CD4-positive, alpha-beta T cell (primary cell): ENCODE measurements at places on chromosomes 11 and 22.
A peak's percentile ranks its signal among the peaks of the same experiment; 100 is the strongest.

GRCh38 chr22:48299801-48300200, 1527.9 kb downstream of the BRD1 start:
- DNase-seq = no peak

GRCh38 chr11:406796-407650, 7.8 kb downstream of the SIGIRR start:
- peak; percentile 85 for DNase-seq

DNA sequence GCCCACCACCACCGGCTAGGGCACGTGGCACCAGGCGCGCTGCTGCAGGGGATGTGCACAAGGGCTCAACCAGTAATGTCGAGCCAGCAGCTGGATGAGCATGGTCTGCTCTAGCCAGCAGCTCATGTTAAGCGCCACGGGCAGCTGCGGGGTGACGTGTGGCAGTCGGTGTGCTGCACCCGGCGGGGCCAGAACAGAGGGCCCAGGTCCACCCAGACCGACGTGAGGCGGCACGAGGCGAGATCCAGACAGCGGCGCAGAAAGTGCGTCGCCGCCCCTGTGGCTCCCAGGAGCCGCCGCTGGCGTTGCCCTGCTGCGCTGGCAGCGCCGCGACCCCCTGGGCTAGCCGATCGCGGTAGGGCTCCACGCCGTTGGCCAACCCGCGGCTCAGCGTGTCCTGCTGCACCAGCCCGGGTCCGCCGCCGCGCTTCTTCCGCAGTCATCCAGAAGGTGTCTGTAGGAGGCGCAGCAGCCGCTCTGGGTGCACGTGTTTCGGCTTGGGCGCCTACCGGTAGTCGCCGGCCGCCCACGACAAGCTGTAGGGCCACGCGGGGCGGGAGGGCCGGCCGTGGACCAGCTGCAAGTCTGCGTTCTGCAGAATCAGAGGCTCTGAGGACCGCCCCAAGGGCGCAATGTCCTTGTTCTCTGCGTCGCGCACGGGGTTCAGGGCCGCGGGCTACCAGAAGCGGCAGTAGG, 4.6 kb upstream of the GALR3 start:
- DNase-seq = peak; percentile 74

GRCh38 chr11:71962428-71963038, 33.7 kb downstream of the RNF121 start:
- no peak for DNase-seq

DNA sequence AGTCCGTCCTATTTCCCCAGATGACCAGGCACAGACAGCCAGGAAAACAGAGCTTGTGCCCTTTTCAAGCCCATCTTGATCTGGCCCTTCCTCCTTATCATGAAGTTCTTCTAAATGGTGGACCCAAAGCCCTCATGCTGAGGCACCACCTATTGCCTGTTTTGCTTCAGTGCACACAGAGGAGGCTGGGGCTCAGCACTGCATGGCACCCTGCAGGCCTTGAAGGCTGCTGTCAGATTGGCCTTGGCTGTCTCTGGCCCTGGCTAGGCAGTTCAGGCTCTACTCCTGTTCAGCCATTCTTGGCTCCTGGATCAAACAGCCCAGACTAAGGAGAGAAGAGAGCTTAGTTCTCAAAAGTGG, 49.2 kb downstream of the OTOG start:
- no peak for DNase-seq

GRCh38 chr11:34570584-34570983, 50.3 kb upstream of the EHF start:
- DNase-seq = no peak

DNA sequence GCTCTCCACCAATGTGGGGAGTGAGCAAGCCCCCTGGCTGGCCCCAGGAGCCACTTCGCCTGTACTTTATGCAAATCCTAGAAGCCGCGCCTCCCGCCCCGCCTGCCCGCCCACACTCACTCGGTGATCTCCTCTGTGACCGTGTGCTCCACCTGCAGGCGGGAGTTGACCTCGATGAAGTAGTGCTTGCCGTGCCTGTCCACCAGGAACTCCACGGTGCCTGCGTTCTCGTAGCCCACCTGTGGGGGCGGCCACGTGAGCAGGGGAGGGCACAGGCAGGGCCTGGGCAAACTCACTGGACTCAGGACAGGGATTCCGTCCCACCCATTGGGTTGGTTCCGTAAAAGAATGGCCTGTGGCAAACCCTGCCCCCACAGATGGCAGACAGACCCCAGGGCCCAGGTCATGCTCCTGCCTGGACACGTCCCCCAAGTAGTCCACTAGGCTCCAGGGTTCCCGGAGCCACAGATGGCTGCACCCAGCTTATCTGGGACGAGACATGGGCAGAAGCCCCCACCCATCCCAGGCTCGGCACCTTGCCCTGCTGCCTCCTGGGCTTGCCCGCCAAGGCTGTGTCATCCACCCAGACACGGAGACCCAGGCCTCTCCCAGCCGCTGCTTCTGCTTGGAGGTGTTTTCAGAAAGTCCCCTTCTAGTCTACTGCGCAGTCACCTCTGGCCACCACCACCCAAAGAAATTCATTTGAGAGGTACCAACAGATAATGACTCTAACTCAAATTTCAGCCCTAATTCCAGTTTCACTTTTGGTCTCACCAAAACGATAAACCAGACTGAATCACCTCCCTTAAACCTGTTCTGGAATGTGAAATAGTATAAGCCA, 12.1 kb downstream of the LRFN4 start:
- DNase-seq = peak; percentile 73

- DNase-seq = no peak
These were observed 723 bp downstream of the HSCB start for GRCh38 chr22:28742562-28742962.

DNA sequence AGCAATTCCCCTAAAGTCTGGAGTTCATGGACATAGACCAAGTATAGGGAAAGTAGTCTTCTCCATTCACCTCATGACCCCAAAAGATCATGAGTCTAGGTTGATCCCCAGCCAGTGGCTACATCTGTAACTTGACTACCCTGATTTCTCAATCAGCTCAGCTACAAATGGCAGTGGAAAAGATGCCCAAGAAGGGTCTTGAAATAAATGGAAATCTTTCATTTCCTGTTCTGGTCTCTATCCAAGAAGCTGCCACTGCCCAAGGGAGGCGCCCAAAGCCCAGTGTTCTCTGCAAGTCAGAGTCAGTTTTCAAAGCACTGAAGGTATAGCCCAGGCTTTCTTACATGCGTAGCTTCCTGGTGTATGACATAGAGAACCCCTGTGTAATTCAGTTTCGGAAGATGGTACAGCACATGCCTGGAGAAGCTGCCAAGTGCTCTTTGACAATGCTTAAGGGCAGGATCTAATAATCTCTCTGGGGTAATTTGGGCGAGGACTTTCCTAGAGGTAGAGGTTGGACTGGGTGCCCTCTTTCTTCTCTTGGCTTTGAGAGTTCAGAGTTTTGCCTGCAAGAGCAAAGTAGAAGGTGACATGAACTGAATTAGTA, 101.1 kb downstream of the ADAMTS15 start:
- DNase-seq = no peak

GRCh38 chr22:20475115-20475436, 20.5 kb downstream of the KLHL22 start:
- no peak for DNase-seq

GRCh38 chr11:126363706-126364248, 8.3 kb downstream of the ST3GAL4 start:
- DNase-seq = no peak

GRCh38 chr11:15507592-15507991, 392.9 kb downstream of the INSC start:
- no peak for DNase-seq

DNA sequence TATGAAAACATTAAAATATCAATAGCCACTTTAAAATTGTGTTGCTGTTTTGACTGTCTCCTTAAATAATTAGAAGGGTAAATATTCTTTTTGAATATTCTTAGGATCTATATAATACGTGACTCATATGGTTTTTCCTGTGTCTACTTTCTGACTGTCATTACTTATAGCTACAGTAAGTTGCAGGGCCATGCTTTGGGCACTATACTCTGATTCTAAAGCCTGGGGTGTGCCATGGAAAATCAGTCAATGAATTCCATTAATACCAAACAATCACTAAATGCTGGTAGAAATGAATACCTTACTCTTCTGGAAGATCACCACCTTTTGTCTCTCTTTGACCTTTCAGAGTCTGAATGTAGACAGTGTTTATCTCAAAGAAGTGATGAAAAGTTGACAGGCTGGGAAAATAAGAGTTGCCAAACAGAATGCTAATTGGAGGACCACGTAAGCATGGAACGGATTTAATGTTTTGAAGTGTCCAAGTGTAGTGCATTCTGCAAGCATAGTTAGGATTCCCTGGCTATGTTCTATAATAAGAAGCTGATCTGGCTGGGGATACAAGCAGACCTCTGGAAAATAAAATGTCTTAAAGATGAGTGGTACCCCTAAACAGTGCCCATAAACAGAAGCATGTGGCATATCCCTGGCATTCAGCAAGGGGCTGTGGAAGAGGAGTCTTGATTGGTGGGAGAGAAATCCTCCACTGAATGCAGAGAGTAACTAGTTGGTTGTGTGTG, 16.8 kb downstream of the LUZP2 start:
- no peak for DNase-seq
